ENCODE measurements at places on chromosomes 2 and 18. TPM values are rescaled to one million over a fixed set of nuclear protein-coding genes. Genes with fewer than 3 reads are reported as not detected.

DNA sequence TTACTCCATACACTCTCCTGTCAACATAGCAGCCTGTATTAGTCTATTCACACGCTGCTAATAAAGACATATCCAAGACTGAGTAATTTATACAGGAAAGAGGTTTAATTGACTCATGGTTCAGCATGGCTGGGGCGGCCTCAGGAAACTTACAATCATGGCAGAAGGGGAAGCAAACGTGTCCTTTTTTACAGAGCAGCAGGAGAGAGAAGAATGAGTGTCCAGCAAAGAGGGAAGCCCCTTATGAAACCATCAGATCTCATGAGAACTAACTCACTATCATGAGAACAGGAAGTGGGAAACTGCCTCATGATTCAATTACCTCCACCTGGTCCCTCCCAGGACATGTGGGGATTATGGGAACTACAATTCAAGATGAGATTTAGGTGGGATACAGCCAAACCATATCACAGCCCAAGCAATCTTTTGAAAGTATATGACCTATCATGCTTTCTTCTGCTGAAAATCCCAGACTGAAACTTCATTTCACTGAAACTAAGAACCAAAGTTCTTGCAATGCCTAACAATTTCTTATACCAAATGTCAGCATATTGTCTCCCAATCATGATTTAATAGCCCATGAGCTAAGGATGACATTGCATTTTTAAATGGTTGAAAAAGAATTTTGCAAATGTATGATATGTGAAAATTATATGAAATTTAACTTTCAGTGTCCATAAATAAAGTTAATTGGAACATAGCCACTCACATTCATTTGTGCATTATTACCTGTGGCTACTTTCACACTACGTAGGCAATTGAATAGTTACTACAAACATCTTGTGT lies 686.8 kb upstream of the ZEB2 start:
- no peak for DNase-seq

GRCh38 chr18:62425465-62426190 lies 97.2 kb upstream of the ZCCHC2 start:
- peak; percentile 60 for DNase-seq

- DNase-seq: no peak
Measured at GRCh38 chr2:163856941-163857340, 121.1 kb upstream of the FIGN start.

DNA sequence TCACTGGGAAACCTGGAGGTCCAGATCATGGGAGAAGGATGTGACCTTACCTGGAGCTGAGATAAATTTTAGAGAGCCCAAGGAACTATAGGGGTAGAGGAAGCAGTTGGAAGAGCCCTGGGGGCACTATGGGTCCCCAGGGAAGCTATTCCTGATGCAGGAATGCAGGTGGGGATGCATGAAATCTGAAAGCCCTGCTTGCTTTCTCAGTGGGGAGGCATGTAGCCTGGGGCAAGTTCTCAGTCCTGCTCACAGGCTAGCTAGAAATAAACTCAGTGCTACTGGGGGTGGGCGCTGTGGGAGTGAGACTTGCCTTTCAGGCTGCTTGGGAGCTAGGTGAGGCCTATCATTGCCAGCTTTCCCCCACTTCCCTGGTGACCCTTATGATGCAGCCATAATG lies 499.7 kb downstream of the PTH2R start:
- DNase-seq: no peak

DNA sequence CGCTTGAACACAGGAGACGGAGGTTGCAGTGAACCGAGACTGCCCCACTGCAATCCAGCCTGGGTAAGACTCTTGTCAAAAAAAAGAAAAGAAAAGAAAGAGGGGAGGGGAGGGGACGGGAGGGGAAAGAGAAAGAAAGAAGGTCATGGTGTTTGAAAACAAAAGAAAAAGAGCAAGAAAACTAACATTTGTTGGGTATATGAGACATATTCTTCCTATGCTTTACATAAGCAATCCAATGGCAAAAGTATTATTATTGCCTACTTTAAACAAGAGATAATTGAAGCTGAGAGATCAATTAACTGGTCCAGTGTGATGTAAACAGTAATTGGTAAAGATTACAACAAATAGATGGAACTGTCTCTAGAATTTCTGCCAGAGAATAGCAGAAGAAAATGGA lies 157.3 kb downstream of the ZRANB3 start:
- DNase-seq: no peak

DNA sequence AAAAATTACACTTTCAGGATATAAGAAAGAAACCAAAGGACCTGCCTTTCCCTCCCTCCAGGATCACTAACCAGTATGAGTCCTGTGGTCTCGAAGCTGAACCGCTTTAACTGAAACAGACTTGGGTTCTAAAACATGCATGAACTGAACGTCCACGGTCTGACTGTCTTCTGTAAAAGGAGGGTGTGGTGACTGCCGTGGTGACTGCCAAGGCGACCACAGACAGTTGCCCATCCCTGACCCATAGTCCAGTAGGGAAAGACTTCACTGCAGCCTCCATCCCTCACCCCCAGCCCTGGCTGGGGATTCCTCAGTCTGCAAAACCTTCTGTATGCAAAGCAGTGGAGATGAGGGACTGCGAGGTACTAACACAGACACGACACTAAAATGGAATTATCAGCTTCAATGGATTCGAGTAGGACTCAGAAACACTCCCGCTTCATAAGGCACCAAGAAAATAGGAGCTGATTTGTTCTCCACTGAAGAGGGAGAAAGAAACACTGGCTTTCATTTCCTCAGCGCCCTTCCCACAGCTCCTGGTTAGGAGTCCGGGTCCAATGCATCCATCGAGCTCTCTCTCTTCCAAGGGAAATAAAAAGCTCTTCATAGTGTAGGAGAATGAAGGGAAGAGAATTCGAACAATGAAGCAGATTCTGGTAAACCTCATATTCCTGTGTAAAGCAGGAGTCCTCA lies 197.2 kb downstream of the HDAC4 start:
- no peak for DNase-seq

- no peak for DNase-seq
Measured at GRCh38 chr2:28507796-28508764, 12.2 kb downstream of the PLB1 start.

- no peak for DNase-seq
Measured at GRCh38 chr2:62344472-62344871, 148.6 kb downstream of the B3GNT2 start.

GRCh38 chr2:72181616-72182015 lies 34.0 kb upstream of the CYP26B1 start:
- no peak for DNase-seq

GRCh38 chr2:3307901-3308300 lies 69.7 kb downstream of the EIPR1 start:
- no peak for DNase-seq

- no peak for DNase-seq
Measured at GRCh38 chr2:129024796-129025195, 706.1 kb upstream of the HS6ST1 start.

GRCh38 chr2:136025057-136025973 lies 39.9 kb upstream of the DARS1 start:
- no peak for DNase-seq

GRCh38 chr2:190561094-190561493 lies 26.6 kb upstream of the NEMP2 start:
- DNase-seq: no peak

- no peak for DNase-seq
Measured at GRCh38 chr2:103805746-103806145, 1043.9 kb downstream of the TMEM182 start.

Gene CYP1B1
- total RNA-seq: 148 TPM

Gene BZW1
- 85.4 TPM for total RNA-seq

Gene TMEM17
- total RNA-seq: not detected

Gene ZBTB7C
- total RNA-seq: 8.1 TPM

Gene SMARCAL1
- 5.3 TPM for total RNA-seq

Gene HRH4
- not detected for total RNA-seq

Data from ascending aorta (tissue), 2 donors.